NCI-H1105 (cell line): ENCODE measurements at places on chromosomes 2 and 18.

DNA sequence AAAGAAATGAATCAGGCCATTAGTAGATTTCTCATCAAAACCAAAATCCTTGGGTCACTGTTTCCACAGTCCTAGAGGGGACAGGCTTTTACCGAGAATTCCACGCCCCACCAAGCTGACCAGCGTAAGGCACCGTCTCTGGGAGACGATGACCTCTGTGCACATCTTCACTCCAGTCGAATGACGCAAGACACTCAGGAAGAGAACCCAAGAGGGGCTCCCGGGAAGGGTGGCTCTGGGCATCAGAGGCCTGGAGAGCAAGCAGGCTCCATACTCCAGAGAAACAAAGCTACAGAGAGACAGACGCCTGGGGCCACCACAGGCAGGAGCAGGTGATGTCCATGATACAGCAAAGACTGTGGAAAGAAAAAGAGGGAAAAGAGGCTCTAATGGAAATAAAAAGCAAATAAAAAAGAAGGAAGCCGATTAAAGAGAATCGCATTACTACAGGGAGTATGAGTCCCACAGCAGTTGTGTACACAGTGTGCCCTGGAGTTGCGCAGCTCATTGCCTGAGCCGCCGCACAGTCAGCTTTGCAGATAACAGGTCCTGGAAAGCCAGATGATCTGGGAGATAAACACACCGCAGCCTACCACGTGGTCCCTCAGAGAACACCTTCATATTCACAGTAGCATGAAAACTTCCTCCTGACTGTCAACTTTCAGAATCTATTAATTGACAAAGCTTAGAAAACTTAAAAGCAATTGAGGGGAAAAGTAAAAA lies 572.7 kb upstream of the SALL3 start:
- no peak for DNase-seq

- no peak for DNase-seq
These were observed 46.9 kb downstream of the UXS1 start for GRCh38 chr2:106147159-106147558.

- no peak for DNase-seq
These were observed 161.3 kb downstream of the DTNA start for GRCh38 chr18:34871435-34871834.

DNA sequence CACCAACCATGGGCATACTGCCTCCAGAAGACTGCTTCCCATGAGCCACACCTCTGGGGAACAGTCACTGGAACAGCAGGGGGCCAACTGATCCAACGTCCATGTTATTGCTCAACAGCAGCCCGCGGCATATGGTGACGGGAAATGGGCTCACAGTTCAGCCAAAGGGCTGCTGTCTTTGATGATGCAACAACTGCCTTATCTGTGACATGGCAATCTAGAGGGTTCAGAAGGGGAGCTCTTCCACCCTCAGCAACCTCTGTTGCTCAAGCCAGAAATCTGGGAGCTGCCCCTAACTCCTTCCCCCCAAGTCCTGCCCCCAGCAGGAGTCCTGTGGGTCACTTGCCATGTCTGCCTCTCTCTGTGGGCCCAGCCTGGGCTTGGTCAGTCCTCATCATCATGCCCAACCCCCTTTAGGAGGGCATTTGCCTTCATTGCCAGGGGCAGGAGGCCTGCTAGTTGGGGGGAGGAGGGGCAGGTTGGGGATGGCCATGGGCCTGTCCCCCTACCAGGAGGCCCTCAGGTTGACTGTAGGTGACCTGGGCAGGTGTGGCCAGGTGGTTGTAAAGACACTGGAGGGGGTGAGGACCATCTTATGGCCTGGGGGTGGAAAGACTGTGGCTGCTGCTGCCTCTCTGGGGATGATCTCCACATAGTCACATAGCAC lies 212.9 kb downstream of the CYP26B1 start:
- DNase-seq = no peak

DNA sequence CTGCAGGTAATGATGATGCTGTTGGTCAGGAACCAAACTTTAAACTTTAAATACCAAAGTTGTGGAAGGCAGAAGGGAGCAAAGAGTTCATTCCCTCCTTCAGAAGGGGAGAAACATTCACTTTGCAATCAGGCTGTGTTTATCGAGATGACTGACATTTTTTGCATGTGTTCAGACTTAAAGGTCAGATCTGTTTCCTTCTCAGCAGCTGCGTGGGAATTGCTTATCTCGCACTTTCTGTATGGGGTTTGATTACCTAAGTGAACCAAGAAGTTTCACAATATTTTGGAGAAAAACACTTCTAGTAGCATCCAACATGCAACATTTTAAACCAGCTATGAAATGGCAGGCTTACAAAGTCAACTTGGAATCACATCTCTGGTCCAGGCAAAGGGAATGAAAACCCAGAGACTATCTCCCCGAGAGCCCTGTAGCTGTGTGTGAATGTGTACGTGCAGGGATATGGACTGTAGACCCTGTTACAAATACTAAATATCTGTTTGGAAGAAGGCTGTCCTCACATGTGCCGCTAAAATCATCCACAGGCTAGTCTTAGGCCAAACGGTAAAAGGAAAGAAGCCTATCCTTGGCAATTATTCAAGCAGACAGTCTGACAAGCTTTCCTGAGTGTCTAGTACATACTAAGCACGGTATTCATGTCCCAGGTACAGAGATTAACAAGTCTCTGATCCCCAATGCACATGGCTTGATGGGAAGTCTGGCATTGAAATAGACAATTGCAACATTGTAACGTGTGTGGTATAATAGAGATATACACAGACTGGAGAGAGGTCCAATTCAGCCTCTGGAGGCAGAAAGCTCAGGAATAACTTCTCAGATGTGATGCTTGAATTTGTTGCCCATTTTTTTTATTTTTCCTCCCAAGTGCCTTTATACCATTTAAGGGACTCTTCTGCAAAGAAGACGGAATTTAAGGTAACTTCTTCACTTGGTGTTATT lies 483.1 kb downstream of the DPP10 start:
- DNase-seq = no peak
